Left lung (tissue), 14 donors: ENCODE measurements at places on chromosomes 13 and 19. TPM values are rescaled to one million over a fixed set of nuclear protein-coding genes. Genes with fewer than 3 reads are reported as not detected.

The KLK15 gene
- polyA plus RNA-seq: not detected

The FRY gene
- 45.8 TPM for polyA plus RNA-seq

The PPFIA3 gene
- polyA plus RNA-seq: 9.3 TPM

The LRG1 gene
- 0.80 TPM for polyA plus RNA-seq

The ZNF610 gene
- polyA plus RNA-seq: 11.3 TPM

The GMIP gene
- polyA plus RNA-seq: 10.0 TPM

GRCh38 chr19:13007292-13008045 lies 12.2 kb downstream of the NFIX start:
- peak; percentile 85 for DNase-seq

DNA sequence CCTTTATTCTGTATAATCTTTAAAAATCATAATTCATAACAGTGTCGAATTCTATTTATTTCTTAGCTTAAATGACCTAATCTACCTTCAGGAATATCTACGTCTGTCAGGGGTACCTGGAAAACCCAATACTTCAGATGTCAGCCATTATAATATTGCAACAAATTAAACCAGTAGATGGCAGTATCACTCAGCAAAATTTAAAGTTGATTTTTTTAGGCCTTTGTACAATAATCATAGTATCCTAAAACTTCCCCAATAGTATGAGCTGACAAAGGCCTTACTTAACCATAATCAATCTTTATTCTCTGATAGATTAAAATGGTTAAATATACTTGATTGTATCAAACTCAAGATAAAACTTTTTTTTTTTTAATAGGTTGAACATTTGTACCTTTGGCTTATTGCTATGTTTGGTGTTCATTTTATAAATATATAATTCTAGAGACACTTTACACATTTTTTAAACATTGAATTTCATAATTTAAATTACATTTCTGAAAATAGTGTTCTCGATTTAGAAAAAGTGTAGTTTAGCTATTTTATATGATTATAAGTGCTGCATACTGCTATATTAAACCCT lies 830.2 kb upstream of the SPRY2 start:
- DNase-seq: peak; percentile 14

GRCh38 chr13:61880578-61881283 lies 465.1 kb upstream of the PCDH20 start:
- no peak for DNase-seq

- DNase-seq: peak; percentile 21
Observed at GRCh38 chr19:39768334-39768733, 10.3 kb upstream of the LEUTX start.

GRCh38 chr19:50024719-50025021 lies 502 bp downstream of the VRK3 start:
- DNase-seq: no peak

- no peak for DNase-seq
Observed at GRCh38 chr13:90382425-90382824, 965.1 kb upstream of the MIR17HG start.

DNA sequence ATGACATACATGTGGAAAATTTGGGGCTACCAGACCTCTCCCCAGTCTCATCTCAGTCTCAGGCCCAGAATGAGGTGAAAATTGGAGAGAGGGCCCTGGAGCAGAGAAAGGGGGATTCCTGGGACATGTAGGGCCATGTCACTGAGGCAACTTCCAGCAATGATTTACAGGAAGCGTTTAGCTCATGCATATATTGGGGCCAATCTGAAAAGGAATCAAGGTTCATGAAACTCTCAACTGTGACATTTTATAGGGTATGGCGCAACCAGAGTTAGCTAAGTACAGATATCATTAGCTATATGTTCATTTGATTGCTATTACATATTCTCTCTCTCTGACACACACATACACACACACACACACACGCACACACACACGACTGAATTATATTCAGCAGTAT lies 86.3 kb downstream of the RNASEH2B start:
- DNase-seq: no peak

- no peak for DNase-seq
Observed at GRCh38 chr19:22331521-22331920, 45.3 kb downstream of the ZNF729 start.

DNA sequence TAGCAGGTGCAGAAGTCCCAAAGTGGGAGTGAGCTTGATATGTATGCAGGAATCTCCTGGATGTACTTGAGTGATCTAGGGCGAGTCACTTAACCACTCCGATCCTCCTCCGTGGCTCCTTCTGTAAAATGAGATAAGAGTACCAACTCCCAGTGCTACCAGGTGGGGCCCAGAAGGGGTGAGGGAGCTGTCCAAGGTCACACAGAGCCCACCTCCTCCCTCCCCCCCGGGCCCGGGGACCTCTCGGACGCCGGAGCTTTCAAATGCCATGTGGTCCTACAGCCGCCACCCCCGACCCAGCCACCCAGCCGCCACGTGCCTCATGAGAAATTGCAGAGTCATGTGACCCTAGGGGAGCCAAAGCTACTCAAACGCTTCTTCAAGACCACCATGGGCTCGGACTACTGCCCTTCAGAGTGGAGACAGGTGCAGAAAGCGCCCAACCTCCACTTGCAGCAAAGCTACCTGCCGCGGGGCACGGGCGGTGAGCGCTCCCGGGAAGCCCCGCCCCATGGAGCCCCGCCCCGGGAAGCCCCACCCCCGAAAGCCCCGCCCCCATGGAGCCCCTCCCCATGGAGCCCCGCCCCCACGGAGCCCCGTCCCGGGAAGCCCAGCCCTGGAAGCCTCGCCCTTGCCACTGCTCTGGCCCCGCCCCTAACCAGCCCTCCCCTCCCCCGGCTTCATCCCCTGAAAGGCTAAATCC lies 10.1 kb upstream of the ZNF358 start:
- DNase-seq: no peak

DNA sequence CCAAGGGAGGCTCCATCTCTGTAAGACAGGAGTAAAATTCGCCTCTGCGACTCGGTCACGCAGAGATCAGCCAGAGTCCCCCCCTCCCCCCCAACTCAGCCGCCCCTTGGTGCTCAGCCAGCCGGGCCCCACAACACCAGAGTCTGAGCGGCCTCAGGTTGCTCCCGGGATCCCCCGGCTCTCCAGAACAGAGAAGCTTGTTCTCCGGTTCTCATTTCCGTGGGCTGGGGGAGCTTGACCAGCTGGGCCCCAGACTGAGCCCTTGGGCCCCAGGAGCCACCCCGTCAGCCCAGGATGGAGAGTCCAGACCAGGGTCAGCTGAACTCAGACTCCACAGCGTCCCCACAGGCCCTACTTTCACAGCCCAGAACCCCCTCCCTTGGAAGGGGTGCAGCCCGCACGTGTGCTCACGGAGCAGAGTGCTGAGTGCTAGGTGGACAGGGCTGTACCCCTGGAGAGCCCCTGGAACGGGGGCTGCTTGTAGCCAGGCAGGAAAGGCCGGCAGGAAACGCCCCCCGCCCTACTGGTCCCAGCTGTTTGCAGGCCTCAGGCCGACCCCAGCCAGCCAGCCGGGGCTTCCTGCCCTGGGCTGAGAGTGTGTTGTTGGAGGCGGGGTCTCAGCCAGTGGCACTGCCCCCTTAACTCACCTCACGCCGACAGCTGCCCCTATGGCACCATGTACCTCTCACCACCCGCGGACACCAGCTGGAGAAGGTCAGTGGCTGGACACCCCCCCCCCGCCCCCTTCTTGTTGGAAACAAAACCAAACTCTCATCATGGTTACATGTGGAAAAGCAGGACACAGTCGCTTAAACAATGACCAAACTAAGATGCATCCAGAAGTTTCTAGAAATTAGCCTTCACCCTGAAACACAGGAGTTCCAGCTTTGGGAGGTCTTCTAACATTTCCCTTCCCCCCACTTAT lies 44.4 kb downstream of the COMP start:
- DNase-seq: no peak

DNA sequence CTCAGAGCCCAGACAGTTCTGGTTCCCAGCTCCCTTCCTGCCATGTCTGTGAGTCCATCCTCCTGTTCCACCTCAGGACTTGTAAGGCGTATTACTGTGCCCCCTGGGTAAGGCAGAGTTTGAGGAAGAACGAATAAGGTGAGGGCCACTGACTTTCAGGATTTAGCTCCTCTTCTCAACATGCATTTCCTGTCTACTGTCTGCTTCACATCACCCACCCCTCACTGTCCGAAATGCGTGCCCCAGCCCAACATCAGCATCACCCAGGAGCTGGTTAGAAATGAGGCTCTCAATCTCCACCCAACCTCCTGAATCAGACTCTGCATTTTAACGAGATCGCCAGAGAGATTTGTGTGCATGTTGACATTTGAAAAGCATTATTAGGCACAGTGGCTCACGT lies 44.4 kb downstream of the IRS2 start:
- no peak for DNase-seq

GRCh38 chr13:78816154-78816553 lies 157.2 kb upstream of the OBI1 start:
- DNase-seq: no peak

GRCh38 chr13:38981096-38981495 lies 9.5 kb downstream of the STOML3 start:
- no peak for DNase-seq

DNA sequence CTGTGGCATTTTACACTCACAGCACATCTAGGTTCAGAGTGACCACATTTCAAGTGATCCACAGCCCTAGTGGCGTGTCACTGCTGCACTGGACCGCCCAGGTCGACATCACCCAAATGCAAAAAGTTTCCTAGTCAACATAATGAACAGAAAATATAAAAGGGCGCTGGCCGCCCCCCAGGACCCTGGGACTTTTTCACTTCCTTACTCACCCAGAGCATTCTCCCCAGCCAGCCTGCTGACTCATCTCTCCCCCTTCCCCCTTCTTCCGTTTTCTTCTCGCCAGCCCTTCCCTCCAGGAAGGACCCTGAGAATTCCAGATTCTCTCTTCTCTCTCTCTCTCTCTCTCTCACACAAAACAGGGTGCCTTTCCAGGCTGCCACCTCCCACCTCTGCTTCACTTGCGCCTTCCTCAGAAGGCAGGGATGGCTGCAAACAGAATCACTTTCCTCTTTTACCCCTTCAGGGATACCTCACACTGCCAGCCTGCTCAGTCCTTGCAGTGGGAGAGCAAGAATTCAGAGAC lies 21.0 kb upstream of the GRWD1 start:
- peak; percentile 68 for DNase-seq

DNA sequence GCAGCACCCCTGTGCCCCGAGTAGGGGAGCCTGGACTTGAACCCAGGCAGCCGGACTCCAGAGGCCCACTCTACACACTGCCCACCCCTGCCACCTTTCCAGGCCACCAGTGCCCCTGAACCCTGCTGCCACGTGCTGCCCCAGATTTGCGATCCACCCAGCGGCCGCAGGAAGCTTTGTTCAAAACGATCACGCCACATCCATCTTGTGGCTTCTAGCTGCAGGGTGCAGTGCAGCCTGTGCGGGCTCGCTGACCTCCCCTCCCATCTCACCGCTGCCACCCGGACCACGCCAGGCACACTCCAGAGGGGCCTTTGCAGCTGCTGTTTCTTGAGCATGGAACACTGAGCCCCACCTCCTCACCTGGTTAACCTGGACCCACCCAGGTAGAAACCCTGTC lies 3.8 kb downstream of the RAVER1 start:
- DNase-seq: no peak
